Right lobe of liver (tissue), 6 donors: ENCODE measurements at places on chromosomes 11 and 22. TPM values are rescaled to one million over a fixed set of nuclear protein-coding genes. Genes with fewer than 3 reads are reported as not detected.

GRCh38 chr11:35479731-35480130 lies 45.7 kb downstream of the PAMR1 start:
- no peak overlapping the region for H3K4me3 ChIP-seq
- no peaks in the 10 kb centered on the region for H3K4me1 ChIP-seq
- no peak overlapping the region for H3K27ac ChIP-seq
- DNase-seq: no peak
- no peaks in the 10 kb centered on the region for H3K27me3 ChIP-seq
- no peaks in the 10 kb centered on the region for H3K36me3 ChIP-seq

Gene DDTL
- total RNA-seq: not detected

Gene KCNK7
- not detected for total RNA-seq

Gene SCO2
- 3.5 TPM for total RNA-seq

DNA sequence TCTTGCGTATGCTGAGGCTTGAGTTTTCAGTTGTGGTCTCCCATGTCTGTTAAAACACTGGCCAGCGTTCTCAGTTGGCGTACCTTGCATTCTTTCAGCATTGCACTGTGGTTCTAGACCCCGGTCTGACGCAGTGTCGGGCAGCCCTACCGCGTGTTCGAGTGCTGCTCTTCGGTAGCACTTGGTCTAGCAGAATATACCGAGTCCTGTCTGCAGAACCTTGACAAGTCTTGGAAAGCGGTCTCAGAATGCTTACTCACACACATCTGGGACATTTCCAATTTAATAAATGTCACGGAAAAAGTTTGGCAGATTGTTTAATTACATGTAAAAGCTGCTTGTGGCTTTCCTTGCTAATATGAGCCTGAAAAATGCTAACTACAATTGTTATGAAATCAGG lies 32.6 kb downstream of the PPFIA1 start:
- H3K4me3 ChIP-seq: no peak overlapping the region
- no peaks in the 10 kb centered on the region for H3K27me3 ChIP-seq
- no peaks in the 10 kb centered on the region for H3K4me1 ChIP-seq
- H3K36me3 ChIP-seq: no peaks in the 10 kb centered on the region

Gene OR52A1
- total RNA-seq: not detected

Gene OR56B4
- total RNA-seq: not detected

Gene OR52N4
- not detected for total RNA-seq

GRCh38 chr11:128776424-128777284 lies 82.8 kb downstream of the FLI1 start:
- DNase-seq: no peak
- no peak overlapping the region for H3K27ac ChIP-seq
- H3K4me1 ChIP-seq: peaks cover 7% of the 10 kb centered on the region
- no peak overlapping the region for H3K4me3 ChIP-seq

DNA sequence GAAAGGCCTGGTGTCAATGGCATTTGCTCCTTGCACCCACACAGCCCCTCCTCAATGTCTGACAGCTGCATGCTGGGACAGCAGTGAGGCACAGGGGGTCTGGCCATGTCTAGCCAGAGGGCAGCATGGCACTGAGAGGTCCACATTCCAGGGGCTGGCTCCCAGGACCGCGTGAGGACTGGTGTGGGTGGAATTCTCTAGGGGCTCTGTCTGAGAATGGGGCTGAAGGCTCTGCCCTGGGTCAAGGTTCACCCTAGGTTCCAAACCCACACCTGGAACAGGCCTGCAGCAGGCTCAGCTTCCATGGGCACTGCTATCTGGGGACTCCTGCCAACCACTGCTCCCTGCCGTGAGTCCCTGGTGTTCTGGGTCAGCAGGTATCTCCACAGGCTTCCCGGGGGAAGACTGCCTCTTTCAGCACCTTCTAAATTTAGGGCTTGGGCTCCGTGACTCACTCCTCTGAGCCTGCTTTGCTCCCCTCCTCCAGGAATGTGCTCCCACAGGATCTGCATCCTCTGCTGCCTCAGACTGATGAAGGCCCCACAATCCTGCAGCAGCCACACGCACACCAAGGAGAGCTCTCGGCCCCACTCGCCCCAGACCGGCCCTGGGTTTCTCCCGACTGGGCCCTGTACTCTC lies 4.2 kb downstream of the STARD10 start:
- no peaks in the 10 kb centered on the region for H3K27me3 ChIP-seq
- DNase-seq: peak; percentile 81
- H3K4me3 ChIP-seq: no peak overlapping the region
- H3K4me1 ChIP-seq: peaks cover 10% of the 10 kb centered on the region
- H3K27ac ChIP-seq: no peak overlapping the region

Gene MFRP
- total RNA-seq: not detected

- no peak overlapping the region for H3K27ac ChIP-seq
- no peaks in the 10 kb centered on the region for H3K4me1 ChIP-seq
- H3K36me3 ChIP-seq: no peaks in the 10 kb centered on the region
- H3K4me3 ChIP-seq: no peak overlapping the region
Measured at GRCh38 chr22:26339755-26340154, 89.3 kb upstream of the ASPHD2 start.

DNA sequence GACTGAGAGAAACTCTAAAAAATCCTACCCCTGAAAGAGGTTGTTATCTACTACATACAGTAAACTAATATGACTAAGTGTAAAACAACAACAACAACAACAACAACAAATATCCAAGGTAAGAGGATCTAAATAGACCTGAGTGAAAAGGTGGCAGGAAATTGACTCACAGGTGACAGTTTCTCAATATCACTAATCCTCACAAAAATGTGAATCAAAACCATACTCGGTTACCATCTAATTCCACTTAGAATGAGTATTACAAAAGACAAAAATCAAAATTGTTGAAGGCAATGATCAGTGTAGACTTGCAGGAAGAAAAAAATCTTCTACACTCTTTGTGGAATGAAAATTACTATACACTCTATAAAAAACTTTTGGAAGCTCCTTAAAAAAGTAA lies 17.5 kb downstream of the RGL4 start:
- H3K27ac ChIP-seq: no peak overlapping the region
- no peak for DNase-seq
- H3K4me1 ChIP-seq: no peaks in the 10 kb centered on the region
- H3K36me3 ChIP-seq: no peaks in the 10 kb centered on the region

Gene ROBO3
- total RNA-seq: 2.6 TPM

- H3K4me3 ChIP-seq: no peak overlapping the region
- no peaks in the 10 kb centered on the region for H3K36me3 ChIP-seq
- H3K27ac ChIP-seq: no peak overlapping the region
- peak; percentile 42 for DNase-seq
Measured at GRCh38 chr11:69797156-69797555, 22.0 kb upstream of the FGF4 start.
